Liver (tissue), 10 donors: ENCODE measurements at places on chromosomes 1 and 21.

DNA sequence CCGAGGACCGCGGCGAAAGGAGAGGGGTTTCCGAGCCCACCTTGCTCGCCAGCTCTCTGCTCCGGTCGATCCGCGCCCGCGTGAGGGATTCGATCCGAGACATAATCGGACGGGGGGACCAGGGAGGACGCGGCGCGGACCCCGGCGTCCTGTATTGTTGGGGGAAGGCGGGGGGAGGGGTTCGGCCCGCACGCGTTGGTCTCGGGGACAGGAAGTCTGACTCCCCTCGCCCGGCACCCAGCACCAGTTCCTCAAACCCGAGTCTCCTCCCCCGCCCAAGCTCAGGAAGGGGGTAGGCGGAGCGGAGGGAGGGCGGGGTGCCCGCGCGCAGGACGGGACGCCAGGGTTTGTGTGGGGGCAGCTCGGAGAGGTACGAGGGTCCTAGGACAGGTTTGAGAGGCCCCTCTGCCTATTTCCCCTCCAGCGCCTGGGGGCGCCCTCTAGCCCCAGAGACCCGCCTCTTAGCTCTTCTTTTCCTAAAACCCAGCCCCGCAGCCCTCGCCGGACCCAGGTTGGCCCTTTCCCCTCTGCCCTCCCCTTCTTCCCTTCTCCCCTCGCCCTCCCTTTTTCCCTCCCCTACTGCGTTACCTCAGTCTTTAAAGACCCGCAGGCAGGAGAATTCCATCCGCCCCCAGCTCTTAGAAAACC lies at the start of gene ARHGEF2:
Gene ARHGEF2 (minus strand): TSS at position 223 of the 648 bp plus-strand sequence. CDS start 120 bp downstream, at position 103.
- DNase-seq: peak; percentile 78

GRCh38 chr21:42614396-42614795 lies 39.0 kb upstream of the PDE9A start:
- DNase-seq: no peak

- no peak for DNase-seq
Measured at GRCh38 chr1:190453550-190453949, 24.1 kb downstream of the BRINP3 start.

DNA sequence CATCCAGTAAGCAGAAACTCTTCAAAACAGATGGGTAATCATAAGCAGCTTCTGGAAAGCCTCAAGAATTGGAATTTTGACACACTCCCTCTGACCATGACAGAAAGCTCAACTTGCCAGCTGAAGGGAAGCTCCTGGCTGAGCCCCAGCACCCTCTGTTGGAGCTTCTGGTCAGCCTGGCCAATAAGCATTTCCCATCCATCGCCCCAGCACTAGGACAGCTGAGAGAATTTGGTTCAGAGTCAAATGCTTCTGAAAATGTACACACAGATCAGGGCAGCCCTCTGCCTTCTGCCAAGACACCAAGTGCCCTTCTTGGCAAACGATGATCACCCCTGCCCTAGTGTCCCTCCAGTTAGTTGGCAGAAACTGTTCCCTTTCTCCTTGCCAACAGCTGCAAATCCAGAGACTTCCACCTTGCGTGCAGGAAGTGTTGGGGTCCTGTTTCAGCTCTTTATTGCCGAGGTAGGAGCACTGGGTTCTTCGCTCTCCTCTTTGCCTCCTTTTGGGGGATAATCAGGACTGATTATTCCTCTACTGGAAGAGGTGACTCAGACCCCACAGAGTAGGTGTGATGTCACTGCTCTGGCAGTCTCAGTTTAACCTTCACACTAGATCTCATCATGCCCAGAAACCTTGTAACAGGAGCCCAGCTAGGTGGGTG lies 11.9 kb downstream of the PIGV start:
- DNase-seq: no peak

GRCh38 chr1:3355894-3356826 lies 98.3 kb upstream of the ARHGEF16 start:
- DNase-seq: no peak

DNA sequence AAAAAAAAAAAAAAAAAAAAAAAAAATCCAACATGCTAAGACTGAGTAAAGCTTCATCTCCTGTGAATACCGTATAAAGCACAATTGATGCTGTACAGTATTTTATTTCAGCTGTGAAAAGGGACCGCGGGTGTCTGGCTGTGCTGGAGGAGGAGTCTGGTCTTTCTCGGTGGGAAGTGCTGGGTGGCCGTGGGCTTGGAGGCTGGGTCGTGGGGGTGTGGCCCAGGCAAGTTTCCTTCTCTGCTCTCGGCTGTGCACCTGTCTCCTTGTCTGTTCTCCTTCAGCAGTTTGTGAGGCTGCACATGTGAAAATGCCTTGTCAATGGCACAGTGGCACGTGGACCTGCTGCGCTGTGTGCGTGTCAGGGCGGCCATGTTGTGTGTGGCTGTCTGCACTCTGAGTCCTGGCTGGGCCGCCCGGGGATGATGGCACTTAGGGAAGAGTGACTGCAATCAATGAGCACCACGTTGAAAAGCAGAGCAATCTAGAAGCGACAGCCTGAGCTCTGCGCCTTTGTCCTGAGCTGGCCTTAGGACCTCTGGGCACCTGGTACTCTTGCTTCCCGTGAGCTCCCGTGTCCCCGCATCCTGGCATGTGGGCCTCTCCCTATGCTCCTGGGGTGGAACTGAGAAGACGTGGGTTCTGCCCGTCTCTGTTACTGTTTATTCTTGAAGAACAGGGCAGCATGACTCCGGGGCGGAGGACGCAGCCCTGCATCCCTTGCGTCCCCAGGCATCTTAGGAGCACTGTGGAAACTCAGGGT lies 14.5 kb downstream of the AGPAT3 start:
- no peak for DNase-seq

DNA sequence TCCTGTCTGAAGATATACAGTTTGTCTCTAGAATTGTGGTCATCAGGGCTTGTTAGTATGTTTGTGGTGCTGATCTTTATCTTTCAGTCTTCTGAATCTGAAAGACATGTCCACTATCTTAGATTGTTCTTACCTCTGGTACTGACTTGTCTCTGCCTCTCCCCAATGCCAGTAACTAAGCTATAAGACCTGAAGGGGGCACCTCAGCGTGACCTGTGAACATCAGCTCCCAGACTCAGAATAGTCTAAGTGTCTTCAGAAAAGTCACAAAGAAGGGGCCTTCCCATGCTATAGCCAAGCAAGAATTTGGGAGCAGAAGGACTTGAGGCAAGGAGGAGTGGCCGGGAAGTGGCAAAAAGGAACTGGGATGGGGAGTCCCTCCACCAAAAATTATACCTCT lies 178.1 kb downstream of the NTNG1 start:
- no peak for DNase-seq

DNA sequence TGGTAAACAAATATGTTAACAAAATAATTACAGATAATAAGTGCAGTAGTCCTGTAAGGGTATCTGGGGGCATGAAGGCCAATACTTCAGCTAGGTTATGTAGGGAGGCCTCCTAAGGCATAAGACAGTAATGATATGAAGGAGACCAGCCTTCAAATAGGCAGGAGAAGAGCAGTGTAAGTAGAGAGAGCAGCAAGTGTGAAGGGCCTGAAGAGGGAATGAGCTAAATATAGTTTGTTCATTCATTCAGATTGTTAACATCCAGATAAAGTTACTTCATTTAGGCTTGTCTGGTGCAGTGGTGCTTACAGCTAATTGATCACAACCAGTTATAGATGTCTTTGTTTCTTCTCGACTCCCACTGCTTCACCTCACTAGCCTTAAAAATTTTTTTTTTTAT lies 71.1 kb downstream of the EPB41 start:
- no peak for DNase-seq

DNA sequence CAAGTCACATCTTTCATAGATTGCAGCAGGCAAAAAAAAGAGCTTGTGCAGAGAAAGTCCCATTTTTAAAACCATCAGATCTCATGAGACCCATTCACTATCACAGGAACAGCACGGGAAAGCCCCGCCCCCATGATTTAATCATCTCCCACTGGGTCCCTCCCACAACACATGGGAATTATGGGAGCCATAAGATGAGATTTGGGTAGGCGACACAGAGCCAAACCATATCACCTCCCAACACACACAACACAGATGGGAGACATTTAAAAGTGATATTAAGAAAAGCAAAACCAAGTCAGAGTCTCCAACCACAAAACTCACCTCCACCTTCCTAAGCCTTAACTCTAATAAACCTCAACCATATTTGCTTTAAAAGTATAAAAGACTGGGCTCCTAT lies 61.5 kb upstream of the TIAM1 start:
- no peak for DNase-seq

DNA sequence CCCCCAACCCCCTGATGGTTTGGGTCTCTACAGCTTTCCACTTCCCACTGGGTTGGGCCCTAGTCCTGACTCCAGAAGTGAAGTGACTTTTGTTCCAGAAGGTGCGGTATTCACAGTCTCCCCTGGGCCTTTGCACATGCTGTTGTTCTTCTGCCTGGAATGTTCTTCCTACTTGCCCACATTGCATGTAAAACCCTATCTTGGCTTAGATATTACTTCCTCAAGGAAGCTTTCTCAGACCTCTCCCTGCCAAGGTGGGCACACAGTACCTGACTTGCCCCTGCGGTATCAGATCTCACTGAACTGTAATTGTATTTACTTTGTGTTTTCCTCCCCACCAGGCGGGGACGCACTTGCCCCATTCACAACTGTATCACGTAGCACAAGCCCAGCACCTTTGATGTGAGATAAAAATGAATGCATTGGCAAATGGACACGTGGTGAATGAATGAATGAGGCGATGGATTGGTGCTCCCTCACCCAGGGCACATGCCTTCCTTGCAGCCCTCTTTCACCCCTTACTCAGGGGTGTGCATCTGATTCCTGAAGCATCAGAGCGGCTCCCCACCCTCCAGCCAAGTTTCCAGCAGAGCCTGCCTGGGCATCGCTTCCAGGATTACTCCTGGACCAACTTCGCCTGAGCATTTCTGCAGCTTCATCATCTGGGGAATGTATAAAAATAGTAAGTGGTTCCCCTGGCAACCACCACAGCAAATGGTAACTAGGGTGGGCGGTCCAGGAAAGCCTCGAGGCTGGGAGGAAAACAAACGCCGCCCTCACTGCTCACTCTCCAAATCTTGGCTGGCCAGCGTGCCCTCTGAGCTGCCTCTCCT lies 19.8 kb downstream of the NENF start:
- DNase-seq: no peak

GRCh38 chr1:226603022-226603857 lies 54.7 kb downstream of the STUM start:
- no peak for DNase-seq

- no peak for DNase-seq
Measured at GRCh38 chr1:159009704-159010361, at the start of gene IFI16. Gene IFI16, plus strand, starts transcription at chr1:159009907. Its CDS starts 4,774 bp downstream, at chr1:159014681.

GRCh38 chr21:34715518-34715917 lies 46.7 kb downstream of the CLIC6 start:
- DNase-seq: no peak

DNA sequence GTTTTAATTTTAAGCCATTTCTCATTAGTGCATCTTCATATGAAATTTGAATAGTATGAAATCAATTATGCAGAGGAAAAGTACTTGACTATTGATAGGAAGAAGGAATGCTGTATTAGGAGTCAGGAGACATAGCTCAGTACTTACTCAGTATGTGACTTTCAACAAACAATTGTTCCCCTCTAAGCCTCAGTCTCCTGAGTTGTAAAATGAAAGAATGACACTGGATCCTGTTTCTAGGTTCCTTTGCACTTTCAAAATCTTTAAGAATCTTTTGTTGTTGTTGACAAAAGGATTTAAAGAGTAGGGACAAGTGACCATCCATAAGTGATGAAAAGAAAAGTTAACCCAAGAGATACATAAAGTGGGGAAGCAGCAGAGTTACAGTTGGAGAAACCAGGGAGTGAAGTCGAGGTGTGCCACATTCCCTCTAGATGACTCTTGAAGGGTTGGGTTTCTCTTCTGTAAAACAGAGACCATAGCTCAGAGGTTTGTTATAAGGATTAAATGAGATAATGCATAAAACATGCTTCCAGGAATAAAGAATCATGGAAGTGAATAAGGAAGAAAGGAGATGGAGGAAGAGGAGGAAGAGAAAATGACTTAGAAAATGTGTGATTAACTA lies 105.7 kb upstream of the KCNJ15 start:
- no peak for DNase-seq

DNA sequence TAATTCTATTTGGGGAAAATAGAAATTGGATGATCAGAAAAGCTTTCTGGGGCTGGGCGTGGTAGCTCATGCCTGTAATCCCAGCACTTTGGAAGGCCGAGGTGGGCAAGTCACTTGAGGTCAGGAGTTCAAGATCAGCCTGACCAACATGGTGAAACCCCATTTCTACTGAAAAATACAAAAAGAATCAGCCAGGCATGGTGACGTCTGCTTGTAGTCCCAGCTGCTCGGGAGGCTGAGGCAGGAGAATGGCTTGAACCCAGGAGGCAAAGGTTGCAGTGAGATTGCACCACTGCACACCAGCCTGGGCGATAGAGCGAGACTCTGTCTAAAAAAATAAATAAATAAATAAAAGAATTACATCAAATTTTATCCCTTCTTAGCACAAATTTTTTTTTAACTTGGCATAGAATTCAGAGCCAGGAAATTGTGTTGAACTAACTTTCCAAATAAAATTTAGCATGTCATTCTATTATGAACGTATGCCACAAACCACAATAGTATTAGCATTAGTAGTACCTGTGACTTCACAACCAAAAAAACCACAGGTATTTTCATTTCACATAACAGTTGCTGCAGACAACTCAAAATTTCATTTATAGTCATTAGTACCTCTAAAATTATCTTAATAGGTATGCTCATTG lies 4.5 kb upstream of the ANKRD13C start:
- DNase-seq: no peak

DNA sequence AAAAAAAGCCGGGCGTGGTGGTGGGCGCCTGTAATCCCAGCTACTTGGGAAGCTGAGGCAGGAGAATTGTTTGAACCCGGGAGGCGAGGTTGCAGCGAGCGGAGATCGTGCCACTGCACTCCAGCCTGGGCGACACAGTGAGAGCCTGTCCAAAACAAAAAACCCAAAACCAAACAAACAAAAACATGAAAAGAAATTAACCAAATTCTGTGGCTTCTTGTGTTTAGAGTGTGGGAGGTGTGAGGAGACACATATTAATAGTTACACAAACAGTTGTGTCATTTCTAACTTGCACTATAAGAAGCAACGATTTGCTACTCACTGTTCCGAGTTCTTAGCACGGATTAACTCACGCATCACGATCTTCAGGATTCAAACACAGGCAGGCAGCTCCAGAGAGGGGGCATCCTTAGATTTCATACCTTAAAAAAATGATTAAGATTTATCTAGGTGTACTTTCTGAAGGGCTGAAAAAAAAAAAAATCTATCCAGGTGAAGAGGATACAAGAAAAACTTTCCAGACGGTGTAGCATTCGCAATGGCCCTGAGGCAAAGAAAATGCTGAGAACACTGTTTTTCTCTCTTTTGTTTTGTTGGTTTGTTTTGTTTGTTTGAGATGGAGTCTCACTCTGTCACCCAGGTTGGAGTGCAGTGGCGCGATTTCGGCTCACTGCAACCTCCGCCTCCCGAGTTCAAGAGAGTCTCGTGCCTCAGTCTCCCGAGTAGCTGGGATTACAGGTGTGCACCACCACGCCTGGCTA lies 713 bp upstream of the HMGCL start:
- DNase-seq: no peak
